ENCODE measurements at places on chromosomes 2 and 18.

DNA sequence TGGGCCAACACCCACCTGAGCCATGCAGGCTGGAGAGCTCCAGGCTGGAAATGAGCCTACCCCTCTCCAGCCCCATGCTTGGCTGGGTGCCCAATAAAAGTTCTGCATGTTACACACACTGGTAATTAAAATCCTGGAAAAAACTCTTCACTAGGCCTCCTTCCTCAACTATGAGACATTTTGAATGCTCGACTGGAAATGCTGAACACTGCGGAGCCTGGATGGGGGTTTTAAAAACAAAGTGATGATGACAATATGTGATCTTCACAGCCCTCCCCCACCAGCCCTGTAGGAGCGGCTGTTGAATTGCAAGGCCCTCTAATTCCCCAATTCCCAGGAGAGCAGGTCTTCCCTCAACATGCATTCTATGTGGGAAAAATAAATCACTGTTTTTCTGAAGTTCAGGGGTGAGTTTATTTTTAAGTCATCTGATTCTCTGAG, 179.2 kb downstream of the TTC32 start:
- DNase-seq: no peak

- DNase-seq: no peak
These were observed 108.5 kb downstream of the CDCA7 start for GRCh38 chr2:173462892-173463840.

- no peak for DNase-seq
These were observed 336.7 kb upstream of the CNTNAP5 start for GRCh38 chr2:123688231-123688940.

DNA sequence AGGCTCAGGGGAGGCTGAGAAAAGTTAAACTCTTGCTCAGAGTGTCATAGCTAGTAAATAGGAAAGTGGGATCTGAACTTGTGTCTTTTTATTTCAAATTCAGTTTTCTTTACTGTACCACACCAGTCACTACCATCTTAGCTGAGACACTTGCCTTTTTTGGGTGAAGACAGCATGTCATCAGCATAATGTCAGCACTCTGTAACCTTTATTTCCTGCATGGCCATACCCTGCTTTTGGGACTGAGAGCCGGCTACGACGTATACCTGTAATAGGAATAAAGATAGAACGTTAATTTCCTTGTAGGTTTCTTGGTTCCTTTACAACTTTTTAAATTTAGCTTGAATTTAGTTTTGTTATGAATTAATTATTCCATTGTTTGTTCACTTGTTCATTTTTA, 202.8 kb downstream of the BABAM2 start:
- DNase-seq: no peak

- no peak for DNase-seq
These were observed 62.1 kb downstream of the GLS start for GRCh38 chr2:190942697-190943096.

DNA sequence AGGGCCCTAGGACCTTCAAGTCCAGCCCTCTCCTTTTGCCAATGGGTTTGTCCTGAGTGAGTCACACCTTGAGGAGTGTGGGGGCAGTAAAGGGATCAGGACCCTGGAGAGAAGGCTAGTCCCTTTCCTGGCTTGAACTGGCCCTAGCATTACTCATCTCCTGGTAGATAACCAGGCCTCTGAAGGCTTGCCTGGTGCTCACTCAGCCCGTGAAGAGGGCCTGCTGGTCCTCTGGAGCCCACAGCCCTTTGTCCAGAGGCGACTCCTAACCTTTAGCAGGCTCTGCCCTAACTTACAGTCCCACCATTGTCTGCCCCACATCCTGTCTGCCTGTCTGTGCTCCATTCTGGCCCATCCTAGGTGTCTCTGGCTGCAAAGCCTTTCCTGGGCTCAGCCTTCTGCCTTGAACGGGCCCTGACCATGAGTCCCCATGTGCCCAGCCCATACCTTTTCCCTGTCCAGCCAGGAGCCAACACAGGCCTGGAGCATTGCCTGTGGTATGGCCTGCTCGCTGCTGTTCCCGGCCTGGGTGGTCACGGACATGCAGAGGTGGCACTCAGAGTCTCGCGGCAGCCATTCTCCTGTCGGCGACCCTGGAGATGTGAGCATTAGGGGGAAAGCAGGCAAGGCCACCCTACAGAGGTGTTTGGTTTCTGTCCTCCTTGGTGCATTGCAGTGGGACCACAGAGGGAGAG, 5.0 kb downstream of the SFTPB start:
- DNase-seq: peak; percentile 49

DNA sequence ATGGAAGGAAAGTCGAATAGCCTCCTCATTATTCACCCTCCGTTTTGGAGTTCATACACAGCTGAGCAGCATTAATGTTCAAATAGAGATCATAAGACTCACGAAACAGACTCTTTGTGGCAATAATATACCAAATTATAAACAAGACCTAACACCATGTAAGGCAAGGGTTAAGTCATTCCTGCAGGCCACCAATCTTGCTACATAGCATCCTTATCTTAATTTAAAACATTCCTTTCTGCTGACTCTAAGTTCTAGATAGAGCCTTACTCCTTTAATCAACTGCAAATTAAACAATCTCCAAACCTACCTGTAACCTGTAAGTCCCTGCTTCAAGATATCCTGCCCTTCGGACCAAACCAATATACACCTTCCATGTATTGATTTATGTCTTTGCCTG, 178.0 kb downstream of the PDE11A start:
- no peak for DNase-seq

- DNase-seq: no peak
These were observed 64.0 kb upstream of the DNMT3A start for GRCh38 chr2:25405611-25406295.

DNA sequence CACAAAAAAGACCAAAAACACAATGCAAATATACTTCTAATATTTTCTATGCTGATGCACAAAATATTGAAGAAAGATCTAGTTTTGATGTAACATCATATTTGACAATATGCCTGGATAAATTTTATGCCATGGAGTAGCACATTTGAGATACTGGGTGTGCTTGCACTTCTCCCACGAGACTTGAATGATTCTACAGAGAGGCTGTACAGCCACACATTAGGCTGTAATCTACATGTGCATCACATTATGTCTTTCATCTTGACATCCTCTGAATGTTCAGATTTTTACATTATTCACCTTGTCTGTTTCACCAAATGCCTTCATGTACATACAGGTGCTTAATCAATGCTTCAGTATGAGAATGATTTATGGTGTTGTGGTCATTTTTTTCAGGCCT, 756.4 kb upstream of the CDH7 start:
- no peak for DNase-seq

GRCh38 chr18:8011361-8011760, 444.2 kb downstream of the PTPRM start:
- DNase-seq: no peak

- DNase-seq: no peak
These were observed 1.2 kb downstream of the SLC39A6 start for GRCh38 chr18:36127836-36128529.

GRCh38 chr2:236857781-236858180, 227.9 kb upstream of the COPS8 start:
- no peak for DNase-seq

DNA sequence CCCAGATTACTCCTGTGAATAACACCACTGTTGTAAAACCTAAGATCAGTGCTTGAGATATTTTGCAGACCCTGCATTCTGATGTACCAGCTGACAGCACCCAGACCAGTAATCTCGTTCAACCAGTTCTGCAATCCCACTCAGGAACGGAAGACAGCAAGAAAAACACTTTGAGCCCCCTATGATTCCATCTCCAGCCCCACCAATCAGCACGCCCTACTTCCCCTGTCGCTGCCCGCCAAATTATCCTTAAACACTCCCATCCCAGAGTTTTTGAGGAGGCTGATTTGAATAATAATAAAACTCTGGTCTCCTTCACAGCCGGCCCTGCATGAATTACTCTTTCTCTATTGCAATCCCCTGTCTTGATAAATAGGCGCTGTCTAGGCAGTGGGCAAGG, 173.9 kb upstream of the CDH2 start:
- DNase-seq: no peak

- DNase-seq: no peak
These were observed 2.1 kb downstream of the AAK1 start for GRCh38 chr2:69641471-69641870.

DNA sequence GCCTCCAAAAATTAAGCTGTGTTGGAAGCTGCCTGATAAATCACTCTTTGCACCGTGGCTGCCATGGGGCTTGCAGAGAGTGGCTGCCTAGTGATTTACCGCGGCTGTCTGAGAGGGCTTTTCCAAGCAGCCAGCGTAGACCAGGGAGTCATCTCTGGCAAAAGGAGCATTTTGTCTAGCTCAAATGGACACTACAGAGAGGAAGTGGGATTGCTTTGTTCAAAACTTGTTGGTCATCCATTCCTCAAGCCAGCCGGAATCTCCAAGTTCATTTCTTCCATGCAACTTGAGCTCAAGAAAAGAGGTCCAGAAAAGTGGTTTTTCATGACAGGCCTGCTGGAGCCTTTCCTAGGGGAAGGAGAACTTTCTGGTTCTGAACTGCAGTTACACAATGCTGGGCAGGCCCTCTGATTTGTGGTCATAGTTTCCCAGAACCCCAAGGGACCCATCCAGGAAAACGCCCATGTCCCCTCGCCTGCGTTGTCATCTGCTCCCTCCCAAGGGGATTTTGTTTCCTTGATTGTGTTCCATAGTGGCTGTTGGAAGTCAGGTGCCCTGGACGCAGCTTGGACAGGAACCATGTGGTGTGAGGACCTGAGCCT, 108.1 kb downstream of the TRIB2 start:
- DNase-seq: no peak

DNA sequence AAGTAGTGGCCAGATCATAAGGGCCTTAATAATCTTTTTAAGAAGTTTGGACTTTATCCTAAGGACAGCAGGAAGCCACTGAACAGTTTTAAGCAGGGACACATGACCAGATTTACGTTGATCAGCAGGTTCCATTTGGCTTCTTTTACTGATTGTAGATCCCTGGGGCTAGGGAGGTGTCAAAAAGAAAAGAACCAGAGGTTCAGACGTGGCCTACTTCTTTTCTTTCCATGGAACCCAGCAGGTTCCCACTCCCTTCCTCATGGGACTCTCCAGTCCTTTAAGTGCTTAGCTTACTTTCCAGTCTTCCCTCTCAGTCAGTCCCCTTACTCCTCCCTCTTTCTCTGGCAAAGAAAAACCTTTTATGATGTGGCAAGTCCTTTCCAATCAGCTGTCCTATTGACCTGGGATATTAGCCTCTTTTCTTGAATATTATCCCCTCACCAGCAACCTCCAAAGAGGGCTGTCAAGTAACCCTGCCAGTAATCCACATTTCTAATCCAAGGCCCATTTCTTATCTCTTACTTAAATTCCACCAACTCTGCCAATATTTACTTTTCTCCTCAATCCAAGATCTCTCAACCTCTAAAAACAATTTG, 33.5 kb downstream of the NHEJ1 start:
- no peak for DNase-seq

DNA sequence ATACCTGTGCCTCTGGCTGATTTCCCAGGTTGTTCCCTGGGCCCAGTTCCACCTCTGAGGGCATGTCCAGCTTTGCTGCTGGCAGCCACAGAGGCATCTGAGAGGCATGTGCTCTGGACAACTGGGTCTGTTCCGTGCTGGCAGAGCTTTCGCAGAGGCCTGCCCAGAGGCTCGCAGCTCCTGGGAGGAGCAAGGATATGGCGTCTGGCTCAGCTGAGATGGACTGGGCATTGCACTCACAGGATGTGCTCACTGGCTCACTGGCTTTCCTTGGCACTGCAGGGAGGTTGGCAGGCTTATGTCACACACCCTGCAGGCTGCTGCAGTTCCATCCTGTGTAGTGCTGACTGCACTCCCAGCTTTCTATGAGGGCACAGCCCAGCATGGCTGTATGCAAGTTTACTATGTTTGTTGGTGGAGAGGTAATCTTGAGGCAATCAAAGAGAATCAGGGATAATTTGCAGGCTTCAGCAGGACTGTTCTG, 172.3 kb downstream of the PRKCE start:
- DNase-seq: no peak

- no peak for DNase-seq
These were observed 109.7 kb downstream of the LDLRAD4 start for GRCh38 chr18:13328213-13328612.

- no peak for DNase-seq
These were observed 47.4 kb downstream of the DNAJC10 start for GRCh38 chr2:182763311-182763912.

GRCh38 chr18:50454387-50454988, 79.6 kb downstream of the SKA1 start:
- DNase-seq: no peak

DNA sequence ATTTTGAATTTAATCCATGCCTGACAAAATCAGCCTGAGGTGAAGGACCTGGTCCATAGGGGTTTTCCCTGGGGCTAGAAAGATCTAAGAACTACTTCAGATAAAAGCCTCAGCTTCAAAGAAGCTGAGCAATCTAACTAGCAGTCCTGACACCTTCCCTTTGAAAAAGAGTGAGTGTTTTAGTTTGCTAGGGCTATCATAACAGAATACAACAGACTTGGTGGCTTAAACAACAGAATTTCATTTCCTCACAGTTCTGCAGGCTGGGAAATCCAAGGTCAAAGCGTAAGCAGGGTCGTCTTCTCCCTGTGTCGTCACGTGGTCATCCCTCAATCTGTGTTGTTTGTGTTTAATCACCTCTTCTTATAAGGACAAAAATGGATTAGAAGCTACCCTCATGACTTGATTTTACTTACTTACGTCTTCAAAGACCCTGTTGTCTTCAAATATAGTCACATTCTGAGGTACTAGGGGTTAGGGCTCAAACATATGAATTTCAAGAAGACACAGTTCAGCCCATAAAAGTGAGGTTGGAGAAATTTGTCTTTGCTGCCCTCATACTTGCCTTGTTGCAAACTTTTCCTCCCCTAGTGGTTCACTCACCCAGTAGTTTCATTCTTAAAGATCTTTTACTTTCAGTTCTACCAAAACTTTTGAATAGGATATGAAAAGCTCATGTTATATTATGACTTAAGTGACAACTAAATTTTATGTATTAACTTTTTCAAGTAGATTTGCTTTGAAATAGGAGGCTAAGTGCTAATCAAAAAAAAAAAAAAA, 673.8 kb downstream of the ARHGAP15 start:
- no peak for DNase-seq

DNA sequence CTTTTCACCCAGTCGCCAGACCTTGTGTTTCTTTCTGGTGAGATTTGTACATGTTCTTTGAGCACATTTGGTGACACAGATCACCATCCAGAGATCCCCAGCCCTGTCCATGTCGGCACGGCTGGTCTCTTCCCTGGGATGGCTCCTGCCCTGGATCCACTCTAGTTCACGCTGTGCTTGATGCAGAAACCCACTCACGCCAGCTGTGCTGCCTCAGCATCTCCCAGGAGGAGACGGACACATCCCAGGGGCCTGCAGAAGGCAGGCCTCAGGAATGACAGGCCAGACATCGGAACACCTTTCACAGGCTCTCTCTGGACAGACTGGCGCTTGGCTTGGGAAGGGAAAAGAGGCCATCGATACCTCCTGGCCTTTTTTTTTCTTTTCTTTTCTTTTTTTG, 203.6 kb downstream of the ACKR3 start:
- DNase-seq: no peak

GRCh38 chr2:195003881-195004471, 653.0 kb upstream of the SLC39A10 start:
- no peak for DNase-seq

- no peak for DNase-seq
These were observed 60.8 kb downstream of the MYO3B start for GRCh38 chr2:170238776-170239175.
